Activated CD8-positive, alpha-beta memory T cell treated with anti-CD3 and anti-CD28 coated beads, Interleukin-2, amount 50 U/mL, for 48 hours (primary cell): ENCODE measurements at places on chromosomes 6 and 20.

DNA sequence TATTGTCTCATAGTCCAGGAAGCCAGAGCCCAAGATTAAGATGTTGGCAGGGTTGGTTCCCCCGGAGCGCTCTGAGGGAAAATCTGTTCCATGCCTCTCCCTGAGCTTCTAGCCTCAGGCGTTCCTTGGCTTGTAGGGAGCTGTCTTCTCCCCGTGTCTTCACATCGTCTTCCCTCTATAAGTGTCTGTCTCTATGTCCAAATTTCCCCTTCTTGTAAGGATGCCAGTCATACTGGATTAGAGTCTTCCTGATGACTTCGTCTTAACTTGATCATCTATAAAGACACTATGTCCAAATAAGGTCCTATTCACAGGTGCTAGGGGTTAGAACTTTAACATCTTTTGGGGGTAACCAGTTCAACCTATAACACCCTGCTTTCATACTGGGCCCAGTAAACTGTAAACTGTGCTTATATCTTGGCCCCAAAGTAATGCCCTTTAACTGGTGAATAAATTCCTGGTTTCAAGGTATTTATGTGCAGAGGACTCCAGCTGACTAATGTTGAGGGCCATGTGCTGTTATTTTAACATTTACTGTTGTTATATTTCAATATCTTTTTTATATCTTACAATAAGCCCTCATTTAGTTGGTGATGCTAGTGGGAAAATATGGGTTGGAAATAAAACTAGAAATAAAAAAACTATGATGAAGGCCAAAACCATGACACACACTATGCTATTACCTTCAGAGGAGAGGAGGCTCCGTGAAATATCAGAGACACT lies 101.7 kb upstream of the IYD start:
- no peak for DNase-seq

DNA sequence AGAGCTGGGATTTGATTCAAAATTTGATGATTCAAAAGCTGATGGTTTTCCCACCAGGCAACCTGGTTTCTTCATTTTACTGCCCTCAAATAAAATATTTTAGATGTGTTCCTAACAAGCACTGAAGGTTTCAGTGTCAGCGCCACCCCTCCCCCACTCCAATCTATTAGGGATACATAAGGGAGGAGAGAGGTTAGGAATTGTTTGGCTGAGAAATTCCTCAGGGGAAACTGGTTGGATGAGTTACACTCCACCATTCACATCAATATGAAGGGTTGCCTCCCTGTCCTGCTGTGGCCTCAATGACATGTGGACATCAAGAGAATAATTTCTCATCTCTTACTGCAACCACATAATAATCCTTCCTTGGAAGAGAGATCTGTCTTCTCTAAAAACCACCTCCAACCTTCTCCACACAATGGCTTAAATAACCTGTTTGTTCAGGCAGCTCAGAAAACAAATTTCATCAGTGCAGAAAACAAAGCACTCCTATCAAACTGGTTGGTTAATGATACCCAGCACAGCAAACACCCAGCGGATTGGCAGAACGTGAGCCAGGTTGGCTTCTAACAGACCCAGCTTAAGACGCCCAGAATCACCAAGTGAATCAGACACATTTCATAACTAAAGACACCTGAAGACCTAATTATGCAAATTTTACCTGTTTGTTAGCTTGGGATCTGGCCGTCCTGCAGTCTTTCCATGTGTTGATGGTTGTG lies 136.0 kb upstream of the SGK1 start:
- no peak for DNase-seq

GRCh38 chr6:54800050-54800600 lies 46.4 kb upstream of the FAM83B start:
- DNase-seq: no peak

GRCh38 chr20:34243377-34243776 lies 2.2 kb downstream of the ASIP start:
- DNase-seq: no peak

DNA sequence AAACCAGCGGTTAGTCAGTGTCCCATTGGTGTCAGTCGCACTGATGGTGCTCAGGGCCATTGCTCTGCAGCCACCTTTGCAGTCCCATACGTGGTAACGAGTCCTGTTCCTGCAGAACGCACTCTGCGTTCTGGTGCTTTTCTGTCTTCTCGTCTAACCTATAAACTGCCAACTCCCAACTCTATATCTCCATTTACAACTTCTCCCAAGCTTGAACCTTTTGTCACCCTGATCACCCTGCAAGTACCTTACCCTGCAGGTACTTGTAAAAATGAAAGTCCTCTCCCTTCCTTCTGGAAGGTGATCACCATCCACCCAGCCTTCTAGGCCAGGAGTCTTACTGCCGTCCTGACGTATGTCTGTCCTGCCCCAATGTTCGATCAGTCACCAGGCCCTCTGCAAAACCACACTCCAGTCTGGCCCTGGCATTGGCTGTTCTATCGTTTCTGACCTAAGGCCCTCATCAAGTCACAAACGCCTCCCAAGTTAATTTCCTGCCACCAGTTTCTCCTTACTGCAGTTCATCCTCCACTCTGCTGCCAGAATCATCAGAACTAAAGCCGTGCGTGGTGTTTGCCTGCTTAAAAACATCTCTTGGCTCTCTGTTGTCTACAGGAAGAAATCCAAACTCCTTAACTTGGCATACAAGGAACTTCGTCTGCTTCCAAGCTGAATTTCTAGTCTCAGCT lies 7.9 kb downstream of the RREB1 start:
- no peak for DNase-seq

DNA sequence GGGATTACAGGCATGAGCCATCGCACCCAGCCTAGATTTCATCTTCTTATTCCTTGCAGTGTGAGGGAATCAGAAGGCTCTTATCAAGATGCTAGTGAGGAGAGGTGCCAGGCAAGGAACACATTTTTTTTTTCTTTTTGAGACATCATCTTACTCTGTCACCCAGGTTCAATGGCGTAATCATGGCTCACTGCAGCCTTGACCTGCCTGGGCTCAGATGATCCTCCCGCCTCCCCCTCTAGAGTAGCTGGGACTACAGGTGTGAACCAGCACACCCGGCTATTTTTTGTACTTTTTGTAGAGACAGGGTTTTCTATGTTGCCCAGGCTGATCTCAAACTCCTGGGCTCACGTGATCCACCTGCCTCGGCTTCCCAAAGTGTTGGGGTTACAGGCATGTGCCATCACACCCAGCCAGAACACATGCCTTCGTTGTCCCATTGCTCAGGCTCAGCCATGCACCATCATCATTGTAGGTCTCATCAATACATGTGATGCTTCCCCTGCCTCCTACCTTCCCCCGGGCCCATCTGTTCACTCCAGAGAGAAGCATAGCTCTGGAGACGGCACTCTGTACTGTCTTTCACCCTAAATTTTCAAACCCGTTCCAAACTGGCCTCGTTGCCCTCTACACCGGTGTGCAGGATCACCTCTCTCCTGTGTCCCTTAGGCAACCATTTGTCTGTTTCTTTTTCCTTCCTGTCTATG lies 10.1 kb downstream of the FLOT1 start:
- no peak for DNase-seq

GRCh38 chr20:44153636-44154043 lies 33.3 kb downstream of the JPH2 start:
- no peak for DNase-seq

DNA sequence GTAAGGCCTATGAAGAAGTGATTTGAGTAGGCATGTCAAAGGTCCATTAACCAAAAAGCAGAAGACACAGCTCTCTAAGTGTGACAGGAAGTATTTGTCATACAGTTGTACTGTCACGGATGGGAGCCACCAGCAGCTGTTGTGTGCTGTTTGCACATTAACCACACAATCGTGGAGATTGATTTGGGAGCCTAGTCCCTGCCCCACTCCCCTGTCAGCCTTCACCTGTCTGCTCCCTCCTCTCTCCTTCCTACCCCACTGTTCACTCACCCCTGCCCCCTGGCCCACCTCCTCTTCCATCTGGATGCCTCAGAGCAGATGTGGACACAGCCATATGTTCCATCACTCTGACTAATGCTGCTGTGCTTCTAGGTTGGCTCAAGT lies 124.7 kb upstream of the SPACA1 start:
- DNase-seq: no peak

DNA sequence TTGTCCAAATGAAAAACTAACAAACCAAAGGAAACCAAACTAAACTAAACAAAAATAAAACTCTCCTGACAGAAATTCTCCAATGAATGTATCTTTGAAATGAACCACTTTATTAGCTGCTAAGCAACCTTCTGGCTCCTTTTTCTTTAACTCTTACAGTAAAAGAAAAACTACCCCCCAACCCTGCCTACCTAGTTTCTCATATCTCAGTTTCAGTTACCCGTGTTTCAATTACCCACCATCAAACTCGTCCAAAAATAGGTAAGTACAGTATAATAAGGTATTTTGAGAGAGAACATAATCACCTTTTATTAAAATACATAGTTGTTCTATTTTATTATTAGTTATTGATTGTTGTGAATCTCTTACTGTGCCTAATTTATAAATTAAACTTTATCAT lies 177.4 kb upstream of the THEMIS start:
- no peak for DNase-seq

DNA sequence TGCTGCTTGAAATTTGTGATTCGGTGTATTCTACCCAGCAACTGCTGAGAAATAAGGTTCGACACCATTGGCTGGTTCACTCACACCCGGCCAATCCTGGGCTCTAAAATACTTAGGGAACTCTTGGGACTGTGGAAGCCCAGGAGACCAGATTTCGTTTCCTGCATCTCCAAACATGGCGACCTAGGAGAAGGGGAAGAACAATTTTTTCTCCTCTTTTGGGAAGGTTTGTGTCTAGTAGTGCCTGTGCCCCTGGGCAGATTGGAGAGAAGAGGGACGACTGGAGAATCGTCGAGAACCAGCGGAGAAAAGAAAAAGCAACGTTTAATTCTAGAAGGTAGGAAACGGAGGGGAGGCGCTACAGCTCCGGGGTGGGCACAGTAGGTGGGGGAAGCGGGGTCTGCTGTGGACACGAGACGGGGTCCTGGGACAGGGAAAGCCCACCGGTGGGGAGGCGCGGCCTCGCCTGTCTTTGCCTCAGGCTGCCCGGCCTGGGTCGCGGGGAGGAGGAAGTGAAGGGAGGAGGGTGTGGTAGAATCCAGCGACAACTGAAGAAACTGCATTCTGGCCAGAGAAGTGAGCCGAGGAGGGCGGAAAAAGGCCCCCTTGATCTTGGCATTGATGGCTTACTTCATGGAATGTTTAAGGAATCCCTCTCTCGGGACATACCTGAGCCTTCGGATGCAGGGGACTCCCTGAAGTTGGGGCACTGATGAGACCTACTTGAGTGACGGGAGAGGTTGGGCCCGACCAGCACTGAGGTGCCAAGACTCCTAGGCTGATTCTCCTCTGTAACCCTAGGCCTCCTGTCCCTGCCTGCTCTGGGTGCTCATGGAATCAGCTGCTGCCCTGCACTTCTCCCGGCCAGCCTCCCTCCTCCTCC lies at the start of gene BTN2A1:
TSS of gene BTN2A1 (plus strand) at position 150 of the 883 bp plus-strand sequence. CDS start at position 832, 682 bp downstream.
- peak; percentile 74 for DNase-seq

- no peak for DNase-seq
These were observed 512.6 kb downstream of the LMBRD1 start for GRCh38 chr6:69284176-69284730.

GRCh38 chr6:3742076-3742425 lies 9.5 kb downstream of the PXDC1 start:
- no peak for DNase-seq

- no peak for DNase-seq
These were observed 8.8 kb downstream of the ZBTB46 start for GRCh38 chr20:63822276-63822696.

GRCh38 chr6:56475736-56476457 lies 166.8 kb downstream of the DST start:
- DNase-seq: no peak

GRCh38 chr20:18614244-18614643 lies 26.4 kb downstream of the DTD1 start:
- DNase-seq: no peak

GRCh38 chr6:133945158-133945557 lies 7.9 kb upstream of the TBPL1 start:
- no peak for DNase-seq

GRCh38 chr6:118495485-118496280 lies 52.4 kb upstream of the PLN start:
- DNase-seq: no peak

- no peak for DNase-seq
These were observed 57.2 kb downstream of the IL20RA start for GRCh38 chr6:136987526-136987925.

- DNase-seq: no peak
These were observed 67.1 kb upstream of the ADGRF1 start for GRCh38 chr6:47109281-47109680.
